ENCODE measurements at places on chromosomes 12 and 14.

DNA sequence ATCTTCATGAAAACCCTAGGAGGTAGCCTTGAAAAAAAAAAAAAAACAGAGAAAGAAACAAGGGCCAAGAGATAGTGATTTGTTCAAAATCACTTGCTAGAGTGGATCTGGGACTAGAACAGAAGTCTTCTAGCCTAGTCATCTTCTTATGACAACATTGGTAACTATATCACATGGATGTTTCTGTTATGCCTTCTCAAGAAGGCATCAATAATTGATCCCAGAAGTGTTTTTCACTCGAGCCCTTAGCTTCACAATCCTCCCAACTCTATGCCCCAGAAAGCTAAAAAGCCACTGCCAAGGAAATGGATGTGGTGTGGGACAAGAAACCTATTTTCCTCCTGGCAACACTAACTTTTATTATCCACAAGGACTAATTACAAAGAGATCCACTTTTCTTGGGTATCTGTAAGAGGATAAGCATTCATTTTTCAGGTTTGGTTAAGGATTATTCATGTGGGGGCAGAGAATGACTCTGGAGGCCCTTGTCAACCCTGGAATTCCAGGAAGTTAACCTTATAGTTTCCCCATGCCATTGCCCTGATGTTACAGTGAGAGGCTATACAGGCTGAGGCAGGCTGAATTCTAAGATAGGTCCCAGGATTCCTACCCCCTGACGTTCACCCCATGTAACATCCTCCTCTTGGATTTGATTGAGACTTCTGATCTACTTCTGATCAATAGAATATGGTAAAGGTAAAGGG is 67.7 kb upstream of the CPM start:
- no peak for DNase-seq

GRCh38 chr12:39772821-39773259 is 153.2 kb upstream of the ABCD2 start:
- no peak for DNase-seq

DNA sequence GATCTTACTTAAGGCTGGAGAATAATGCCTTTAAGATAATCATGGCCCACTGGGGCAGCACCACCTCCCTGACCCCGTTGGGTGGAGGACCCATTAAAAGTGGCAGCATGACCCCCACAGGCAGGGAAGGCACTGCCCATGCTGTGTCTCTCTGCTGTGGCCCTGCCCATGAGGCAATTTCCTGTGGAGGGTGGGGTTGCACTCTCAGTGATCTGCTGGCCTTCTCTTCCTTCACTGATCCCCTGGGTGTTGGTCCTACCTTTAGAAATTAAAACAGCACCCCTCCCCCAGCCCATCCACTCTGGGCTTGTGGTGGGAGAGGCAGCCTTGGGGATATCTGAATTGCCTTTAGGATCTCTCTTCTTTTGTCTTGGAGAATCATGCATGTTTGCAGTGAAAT is 17.3 kb downstream of the KLRK1 start:
- DNase-seq, result no peak

DNA sequence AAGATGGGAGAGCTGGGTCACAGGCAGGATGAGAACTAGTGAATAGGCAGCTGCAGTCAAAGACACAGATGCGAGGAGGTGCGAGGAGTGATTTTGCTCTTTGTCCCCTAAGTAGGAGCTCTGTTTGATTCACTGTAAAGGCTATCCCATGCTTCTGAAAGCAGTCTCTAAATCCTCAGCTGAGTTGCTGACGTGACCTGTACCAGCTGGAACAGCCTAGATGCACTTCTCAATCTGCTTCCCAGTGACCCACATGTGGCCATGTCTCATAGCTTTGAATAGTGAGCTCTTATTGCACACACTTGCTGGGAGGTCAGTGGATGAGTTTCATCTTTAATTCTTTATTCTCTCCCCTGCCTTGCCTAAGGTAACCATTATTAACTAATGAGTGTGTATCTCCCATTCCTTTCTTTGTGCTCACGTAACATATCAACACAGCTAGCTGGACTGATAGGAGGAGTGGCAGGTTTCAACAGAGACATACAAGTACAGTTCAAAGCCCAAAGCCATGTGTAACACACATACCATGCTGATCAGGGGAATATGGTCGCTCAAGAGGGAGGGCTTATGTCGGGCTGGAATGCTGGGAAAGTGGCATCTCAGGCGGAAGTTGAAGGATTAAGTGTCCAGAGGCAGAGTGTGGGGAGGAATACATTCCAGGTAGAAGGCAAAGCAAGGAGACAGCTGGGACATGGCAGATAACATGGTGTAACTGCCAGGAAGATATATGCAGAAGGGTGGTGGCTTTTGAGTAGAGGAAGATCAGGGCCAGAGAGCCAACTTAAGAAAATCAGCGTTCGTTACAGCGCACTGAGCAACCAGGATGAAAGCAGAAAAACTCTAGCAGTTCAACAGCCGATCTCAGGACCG is 15.4 kb upstream of the YY1 start:
- no peak for DNase-seq

GRCh38 chr12:57719777-57720605 is 18.6 kb downstream of the AGAP2 start:
- no peak for DNase-seq

DNA sequence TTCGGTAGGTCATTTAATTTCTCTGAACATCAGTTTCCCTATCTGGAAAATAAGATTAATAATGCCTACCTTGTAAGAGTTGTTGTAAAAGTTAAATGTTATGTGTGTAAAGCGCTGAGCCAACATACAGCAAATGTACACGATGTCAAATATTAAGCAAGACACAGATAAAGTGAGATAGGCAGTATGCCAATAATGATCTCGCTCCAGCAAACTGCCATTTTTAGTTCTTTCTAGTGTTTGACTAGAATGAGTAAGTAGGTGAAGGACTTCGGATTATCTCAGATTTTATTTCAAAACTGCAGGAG is 840 bp downstream of the DHRS7 start:
- no peak for DNase-seq

DNA sequence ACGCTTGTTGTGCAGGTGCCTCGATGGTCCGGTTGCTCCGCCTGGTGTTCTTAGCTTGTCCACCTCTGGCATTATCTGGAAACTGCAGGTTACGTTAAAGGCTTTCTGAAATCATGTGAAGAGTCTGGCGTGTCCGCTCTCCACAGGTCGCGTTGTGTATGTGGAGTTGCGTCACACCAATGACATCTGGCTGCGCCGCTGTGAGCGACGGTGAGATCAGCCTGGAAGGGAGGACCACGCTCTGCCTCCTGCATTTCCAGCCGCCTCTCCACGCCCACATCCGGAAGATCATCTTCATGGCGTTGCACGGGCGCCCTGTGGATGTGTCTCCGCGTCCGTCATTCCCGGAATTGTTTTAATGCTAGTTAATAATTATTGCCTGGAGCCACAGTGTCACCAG is 50.6 kb upstream of the GALNT9 start:
- DNase-seq, result peak; percentile 56

GRCh38 chr12:7872566-7873319 is at the start of gene SLC2A14:
Gene SLC2A14 (minus strand): TSS chr12:7872915. CDS start chr12:7869880, 3,035 bp downstream.
- no peak for DNase-seq

DNA sequence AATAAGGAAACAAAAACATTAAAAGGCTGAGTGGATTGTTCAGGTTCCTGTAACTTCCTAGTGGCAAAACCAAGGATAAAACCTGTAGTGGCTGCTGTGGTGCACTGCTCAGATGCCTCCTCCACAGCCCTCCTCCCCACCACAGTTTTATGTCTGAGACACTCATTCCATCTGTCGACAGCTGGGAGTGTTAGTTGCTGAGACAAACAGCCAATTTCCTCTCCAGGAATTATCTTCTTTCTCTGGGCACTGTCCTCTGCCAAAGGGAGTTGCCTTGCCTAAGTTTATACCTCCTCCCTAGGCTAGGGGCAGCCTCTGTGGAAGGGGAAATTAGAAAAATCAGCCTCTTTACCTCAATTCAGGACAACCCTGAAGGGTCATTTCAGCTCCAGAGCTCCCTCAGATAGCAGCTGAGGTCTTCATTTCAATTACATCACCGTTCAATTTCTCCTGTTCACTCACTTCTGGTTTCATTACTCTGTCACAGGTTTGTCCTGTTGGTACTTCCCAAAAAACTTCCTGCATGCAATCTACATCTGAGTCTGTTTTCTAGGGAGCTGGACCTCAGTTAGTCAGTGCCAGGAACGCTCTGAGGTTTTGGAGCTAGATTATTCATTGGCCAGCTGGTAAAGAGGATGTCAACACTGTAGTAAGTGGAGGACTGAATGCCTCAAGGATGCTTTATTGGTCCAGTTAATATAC is 74.9 kb upstream of the ATP2B1 start:
- peak; percentile 9 for DNase-seq

DNA sequence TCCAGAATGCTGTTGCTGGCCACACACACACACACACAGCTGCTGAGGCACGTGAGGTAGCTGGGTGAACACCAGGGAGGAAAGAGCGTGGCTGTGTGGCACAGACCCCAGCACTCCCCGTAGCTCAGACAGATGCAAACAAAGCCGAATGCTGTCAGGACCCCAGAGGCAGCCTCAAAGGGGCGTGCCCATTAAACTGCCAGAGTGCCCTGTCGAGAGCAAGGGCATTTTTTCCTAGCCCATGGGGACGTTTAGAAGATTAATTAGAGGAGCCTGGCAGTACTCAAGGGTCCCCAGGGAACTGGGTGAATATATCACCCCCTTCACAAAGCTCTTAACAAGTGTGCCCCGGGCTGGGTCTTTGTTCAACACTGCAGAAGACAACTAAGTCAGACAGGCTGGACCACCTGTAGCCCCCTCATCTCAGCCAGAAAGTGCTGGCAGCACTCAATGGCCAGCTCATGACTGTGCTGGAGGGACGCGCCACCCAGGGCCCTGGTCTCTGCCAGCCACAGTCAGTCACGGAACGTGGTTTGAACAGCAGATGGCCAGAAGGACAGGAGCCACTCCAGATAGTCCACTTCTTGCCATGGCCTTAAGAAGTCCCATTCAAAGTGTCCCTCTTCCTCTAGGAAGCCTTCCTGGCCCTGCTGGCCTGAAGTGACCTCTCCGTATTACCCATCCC is 37.5 kb downstream of the TTC7B start:
- DNase-seq, result no peak

DNA sequence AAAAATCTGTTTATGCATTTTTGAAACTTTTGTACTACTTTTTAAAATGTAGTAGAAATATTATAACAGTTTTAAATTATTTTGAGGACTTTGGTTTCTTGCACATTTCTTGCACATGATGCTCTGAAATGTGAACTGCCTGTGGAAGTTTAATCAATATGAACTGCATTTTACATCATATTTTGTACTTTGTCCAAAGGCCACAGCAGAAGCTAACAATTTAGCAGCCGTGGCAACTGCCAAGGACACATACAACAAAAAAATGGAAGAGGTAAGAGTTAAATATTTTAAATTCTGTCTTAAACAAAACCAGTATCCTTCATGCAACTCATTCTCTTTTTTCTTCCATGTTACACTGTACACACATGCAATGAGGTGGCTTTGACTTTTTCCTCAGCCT is 45.1 kb downstream of the SAV1 start:
- DNase-seq, result no peak

GRCh38 chr14:86013641-86014040 is 483.7 kb downstream of the FLRT2 start:
- no peak for DNase-seq

DNA sequence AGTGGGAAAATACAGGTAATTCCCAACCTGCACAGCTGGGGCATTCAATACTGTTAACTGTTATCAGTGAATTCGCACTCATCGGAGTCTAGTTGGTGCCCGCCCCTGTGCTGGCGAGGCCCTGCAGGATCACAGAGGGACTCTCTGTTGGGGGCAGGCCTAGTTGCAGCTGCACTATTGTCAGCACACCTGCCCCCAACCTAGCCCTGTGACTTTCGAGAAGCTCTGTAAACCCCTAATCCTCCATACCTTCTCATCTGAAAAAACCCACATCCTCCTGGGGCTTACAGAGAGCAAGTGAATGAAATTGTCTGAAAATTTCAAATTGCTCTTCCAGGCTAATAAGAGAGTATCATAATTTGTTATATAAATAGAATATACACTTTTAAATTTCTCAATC is 132.2 kb upstream of the NUDT4 start:
- no peak for DNase-seq
